ENCODE measurements at places on chromosomes 2 and 18. TPM values are rescaled to one million over a fixed set of nuclear protein-coding genes. Genes with fewer than 3 reads are reported as not detected.

- H3K27ac ChIP-seq = no peak overlapping the region
- peaks cover 6% of the 10 kb centered on the region for H3K4me1 ChIP-seq
- no peak overlapping the region for H3K4me3 ChIP-seq
- H3K27me3 ChIP-seq = no peaks in the 10 kb centered on the region
- no peak for DNase-seq
Observed at GRCh38 chr2:212968284-212969081, 182.9 kb downstream of the IKZF2 start.

DNA sequence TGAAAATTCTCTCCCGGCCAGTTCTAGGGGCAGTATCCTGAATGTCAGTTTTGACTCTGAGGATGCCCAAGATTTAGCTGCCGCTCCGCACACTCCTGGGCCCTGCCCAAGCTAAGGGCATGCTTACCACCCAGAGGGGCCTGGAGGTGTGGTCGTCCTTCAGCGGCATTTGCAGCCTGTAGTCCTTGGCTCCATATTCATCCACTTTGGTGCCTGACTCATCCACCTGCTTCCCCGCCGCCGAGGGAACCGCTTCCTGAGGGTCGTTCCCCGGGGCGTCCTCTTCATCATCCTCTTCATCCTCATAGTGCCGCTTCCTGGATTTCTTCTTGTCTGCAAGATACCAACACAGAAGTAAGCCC is 577 bp downstream of the ERCC3 start:
- H3K27ac ChIP-seq = peak overlapping the region; percentile 99
- peaks cover 21% of the 10 kb centered on the region for H3K4me1 ChIP-seq
- H3K36me3 ChIP-seq = peaks cover 35% of the 10 kb centered on the region
- H3K27me3 ChIP-seq = no peaks in the 10 kb centered on the region
- peak overlapping the region; percentile 100 for H3K4me3 ChIP-seq
- DNase-seq = peak; percentile 8

DNA sequence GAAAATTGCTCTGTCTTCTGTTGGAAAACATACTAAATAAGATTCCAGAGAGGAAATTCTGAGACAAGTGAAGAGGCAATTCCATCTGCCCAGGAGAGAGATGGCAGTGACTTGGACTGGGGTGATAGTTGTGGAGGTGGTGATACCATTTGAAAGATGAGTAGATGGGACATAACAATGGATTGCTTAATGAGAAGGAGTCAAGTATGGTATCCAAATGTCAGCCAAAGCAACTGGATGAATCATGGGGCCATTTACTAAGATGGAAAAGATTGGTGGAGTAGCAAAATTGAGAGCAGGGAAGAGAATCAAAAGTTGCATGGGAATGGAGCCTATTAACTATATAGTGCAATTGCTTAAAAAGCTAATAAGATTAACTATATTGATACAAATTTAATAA is 222.1 kb downstream of the ETAA1 start:
- no peak overlapping the region for H3K27ac ChIP-seq
- no peaks in the 10 kb centered on the region for H3K4me1 ChIP-seq
- no peaks in the 10 kb centered on the region for H3K27me3 ChIP-seq
- no peak overlapping the region for H3K4me3 ChIP-seq
- DNase-seq = no peak

DNA sequence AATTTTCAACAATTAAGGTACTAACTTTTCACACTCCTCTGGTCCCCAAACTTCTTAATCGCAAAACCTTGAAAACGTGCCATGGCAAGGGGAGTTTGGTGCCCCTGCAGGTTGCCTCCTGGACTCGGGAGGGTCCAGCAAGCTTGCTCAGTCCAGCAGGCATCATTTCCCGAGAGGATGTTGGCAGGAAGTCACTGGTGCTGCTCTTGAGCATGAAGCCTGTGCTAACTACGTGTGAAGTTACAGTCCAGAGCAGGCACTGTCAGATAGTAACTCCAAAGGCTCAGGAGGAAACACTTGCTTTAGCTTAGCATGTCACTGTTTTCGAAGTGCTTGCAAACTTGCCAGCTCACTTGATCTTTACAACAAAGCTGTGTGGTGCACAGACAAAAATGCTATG is 215.4 kb downstream of the MYCN start:
- no peaks in the 10 kb centered on the region for H3K36me3 ChIP-seq
- H3K27ac ChIP-seq = no peak overlapping the region
- no peak for DNase-seq
- H3K27me3 ChIP-seq = peaks cover 4% of the 10 kb centered on the region

DNA sequence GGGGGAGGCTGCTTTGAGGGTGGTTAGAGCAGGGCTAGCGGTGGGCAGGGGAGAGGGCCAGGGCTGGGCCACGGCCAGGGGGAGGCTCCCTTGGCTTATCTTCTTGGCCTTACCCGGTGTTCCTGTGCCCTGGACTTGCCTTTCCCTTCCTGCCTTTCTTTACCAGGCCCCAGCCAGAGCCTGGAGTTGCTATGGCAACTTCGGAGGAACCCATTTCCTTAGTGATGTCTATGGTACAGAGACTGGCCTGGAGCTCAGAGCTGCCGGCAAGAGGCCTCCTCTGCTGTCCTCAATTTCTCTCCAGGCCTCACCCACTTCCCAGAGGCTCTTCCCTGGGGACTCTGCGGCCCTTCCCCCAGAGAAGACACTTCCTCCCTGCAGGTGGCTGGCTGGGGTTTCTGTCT is 11.5 kb downstream of the SPEG start:
- H3K27ac ChIP-seq = no peak overlapping the region
- peaks cover 19% of the 10 kb centered on the region for H3K4me1 ChIP-seq
- H3K4me3 ChIP-seq = no peak overlapping the region
- H3K27me3 ChIP-seq = peaks cover 14% of the 10 kb centered on the region
- no peak for DNase-seq

GRCh38 chr2:230414302-230414701 is 1.7 kb upstream of the SP100 start:
- no peaks in the 10 kb centered on the region for H3K27me3 ChIP-seq
- peaks cover 64% of the 10 kb centered on the region for H3K4me1 ChIP-seq
- H3K4me3 ChIP-seq = peak overlapping the region; percentile 55
- peaks cover 17% of the 10 kb centered on the region for H3K36me3 ChIP-seq
- no peak for DNase-seq
- peak overlapping the region; percentile 99 for H3K27ac ChIP-seq

DNA sequence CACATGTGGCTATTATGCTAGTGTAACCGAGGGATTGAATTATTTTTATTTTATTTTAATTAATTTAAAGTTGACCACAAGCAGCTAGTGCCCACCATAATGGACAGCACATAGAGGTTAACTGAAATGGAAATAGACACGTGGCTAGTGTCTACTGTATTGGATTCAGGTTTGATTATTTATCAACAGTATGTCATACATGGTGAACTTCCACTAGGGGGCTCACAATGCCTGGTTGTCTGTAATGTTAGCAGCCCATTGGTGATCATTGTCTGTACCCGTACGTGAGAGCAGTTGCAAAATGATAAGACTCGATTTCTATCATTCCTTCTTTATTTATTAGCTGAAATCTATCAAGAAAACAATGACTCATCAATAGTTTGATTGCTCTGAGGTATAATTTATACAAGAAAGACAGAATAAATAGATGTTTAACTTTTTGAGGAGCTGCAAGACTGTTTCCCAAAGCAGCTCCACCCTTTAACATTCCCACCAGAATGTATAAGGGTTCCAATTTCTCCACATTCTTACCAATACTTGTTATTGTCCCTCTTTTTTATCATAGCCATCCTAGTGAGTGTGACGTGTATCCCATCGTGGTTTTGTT is 76.5 kb downstream of the CYBRD1 start:
- peak; percentile 36 for DNase-seq

The RTP5 gene
- total RNA-seq = 0.20 TPM

GRCh38 chr2:138818556-138818955 is 38.4 kb upstream of the NXPH2 start:
- no peak for DNase-seq
- no peaks in the 10 kb centered on the region for H3K36me3 ChIP-seq
- H3K27ac ChIP-seq = no peak overlapping the region
- no peaks in the 10 kb centered on the region for H3K27me3 ChIP-seq

DNA sequence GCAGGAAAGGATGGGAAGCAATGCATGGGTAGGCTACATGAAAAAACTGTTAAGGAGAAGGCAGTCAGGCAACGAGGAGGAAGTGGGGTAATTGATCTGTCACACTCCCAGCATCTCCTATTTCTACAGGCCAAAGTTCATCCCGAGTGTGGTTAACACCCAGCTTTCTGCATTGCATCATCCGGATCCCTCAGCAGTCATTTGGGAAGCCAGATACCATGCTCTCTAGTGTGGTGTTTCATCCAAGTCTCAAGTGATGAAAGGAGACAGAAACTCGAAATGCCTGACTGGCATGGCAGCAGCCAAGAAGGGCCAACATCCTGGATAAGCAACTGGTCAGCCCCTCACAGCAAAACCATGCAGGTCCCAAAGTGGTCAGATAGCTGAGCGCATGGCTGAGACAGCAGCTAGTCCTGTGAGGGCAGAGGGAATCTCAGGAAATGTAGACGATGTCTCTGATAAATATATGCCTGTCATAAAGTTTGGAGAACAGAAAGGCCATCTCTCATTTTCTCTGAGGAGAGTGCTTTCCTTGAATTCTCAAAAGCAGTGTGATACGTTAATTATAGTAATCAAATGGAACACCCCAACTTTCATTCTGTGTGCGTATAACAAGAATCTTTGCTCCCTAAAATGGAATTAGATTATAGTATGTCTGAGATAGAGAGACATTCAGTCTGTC is 24.8 kb upstream of the HNRNPA3 start:
- no peaks in the 10 kb centered on the region for H3K4me1 ChIP-seq
- H3K4me3 ChIP-seq = no peak overlapping the region
- H3K36me3 ChIP-seq = no peaks in the 10 kb centered on the region
- DNase-seq = no peak
- no peaks in the 10 kb centered on the region for H3K27me3 ChIP-seq

The POTEE gene
- 0.56 TPM for total RNA-seq

The GPR55 gene
- 18.8 TPM for total RNA-seq

- no peaks in the 10 kb centered on the region for H3K36me3 ChIP-seq
- H3K27ac ChIP-seq = no peak overlapping the region
- no peak overlapping the region for H3K4me3 ChIP-seq
- H3K4me1 ChIP-seq = peaks cover 15% of the 10 kb centered on the region
- H3K27me3 ChIP-seq = peaks cover 59% of the 10 kb centered on the region
Observed at GRCh38 chr2:73175663-73176204, 26.6 kb upstream of the NOTO start.

- H3K4me3 ChIP-seq = no peak overlapping the region
- H3K36me3 ChIP-seq = peaks cover 19% of the 10 kb centered on the region
- DNase-seq = no peak
- H3K27me3 ChIP-seq = no peaks in the 10 kb centered on the region
- H3K27ac ChIP-seq = no peak overlapping the region
- no peaks in the 10 kb centered on the region for H3K4me1 ChIP-seq
Observed at GRCh38 chr18:26356045-26356785, 130.0 kb downstream of the TAF4B start.

The HPCAL1 gene
- total RNA-seq = 105 TPM

GRCh38 chr2:206361407-206362045 is 81.8 kb upstream of the ADAM23 start:
- H3K27ac ChIP-seq = no peak overlapping the region
- H3K27me3 ChIP-seq = peaks cover 12% of the 10 kb centered on the region
- H3K4me3 ChIP-seq = no peak overlapping the region
- no peak for DNase-seq
- H3K4me1 ChIP-seq = peaks cover 2% of the 10 kb centered on the region
- H3K36me3 ChIP-seq = no peaks in the 10 kb centered on the region

The LYG2 gene
- not detected for total RNA-seq

DNA sequence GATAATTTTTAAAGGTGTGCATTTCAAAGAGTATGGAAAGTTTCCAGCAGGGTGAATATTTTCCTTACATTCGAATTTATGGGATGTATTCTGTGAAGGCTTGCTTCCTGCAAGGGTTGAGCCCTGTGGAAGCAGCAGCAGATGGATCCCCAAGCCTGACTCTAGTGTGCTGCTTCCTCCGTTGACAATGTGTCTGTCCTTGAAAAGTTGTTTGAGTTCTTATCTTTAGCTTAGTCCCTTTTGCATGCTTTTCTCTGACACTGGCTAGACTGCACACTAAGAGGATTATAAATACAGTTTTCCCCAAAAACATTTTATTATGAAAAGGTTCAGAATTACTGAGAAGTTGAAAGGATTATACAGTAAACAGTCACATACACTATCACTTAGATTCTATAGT is 86.3 kb downstream of the CEP192 start:
- no peak overlapping the region for H3K27ac ChIP-seq
- DNase-seq = no peak
- no peaks in the 10 kb centered on the region for H3K27me3 ChIP-seq
- H3K4me1 ChIP-seq = no peaks in the 10 kb centered on the region
- H3K4me3 ChIP-seq = no peak overlapping the region

- peaks cover 29% of the 10 kb centered on the region for H3K36me3 ChIP-seq
- H3K4me3 ChIP-seq = no peak overlapping the region
- peaks cover 2% of the 10 kb centered on the region for H3K4me1 ChIP-seq
- no peak overlapping the region for H3K27ac ChIP-seq
- no peak for DNase-seq
Observed at GRCh38 chr2:15448250-15448839, 112.8 kb downstream of the NBAS start.

DNA sequence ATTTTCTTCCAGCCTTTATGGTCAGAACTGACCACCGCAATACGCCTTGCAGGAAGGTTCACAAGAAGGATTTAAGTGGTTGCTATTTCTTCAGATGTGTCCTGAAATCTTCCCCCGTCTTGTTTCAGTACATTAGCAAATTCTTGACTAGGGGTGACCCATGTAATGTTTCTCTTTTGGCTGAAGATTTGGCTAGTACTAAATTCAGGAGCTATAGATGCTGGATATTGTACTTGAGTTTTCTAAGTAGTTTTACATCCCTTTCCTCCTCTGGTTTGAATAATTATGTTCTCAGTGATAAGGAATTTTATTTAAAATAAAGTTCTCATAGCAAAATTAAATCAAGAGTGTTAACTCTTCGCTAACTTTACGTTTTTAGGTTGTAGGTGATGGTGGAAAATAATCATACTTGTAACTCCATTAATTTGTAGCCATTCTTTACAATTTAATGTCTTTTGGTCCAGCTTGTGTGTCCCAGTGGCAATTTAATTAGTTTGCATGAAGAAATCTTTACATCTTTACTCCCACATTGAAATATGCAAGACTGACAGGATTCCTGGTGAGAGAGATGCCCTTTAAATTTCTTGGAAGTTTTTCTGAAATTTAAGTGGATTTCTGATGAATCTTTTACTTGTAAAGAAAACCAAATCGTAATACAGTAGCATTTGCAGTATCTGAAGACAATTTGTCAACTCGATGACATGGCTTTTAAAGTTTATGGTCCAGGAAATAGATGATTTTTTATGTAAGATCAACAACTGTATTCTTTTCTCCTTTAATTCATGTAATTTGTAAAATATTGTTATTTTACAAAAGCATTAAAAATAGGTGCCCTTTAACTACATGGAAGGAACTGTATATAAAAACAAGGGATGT is 2.8 kb downstream of the PHLPP1 start:
- DNase-seq = no peak
- H3K36me3 ChIP-seq = peaks cover 5% of the 10 kb centered on the region
- peaks cover 5% of the 10 kb centered on the region for H3K27me3 ChIP-seq
- no peak overlapping the region for H3K27ac ChIP-seq

DNA sequence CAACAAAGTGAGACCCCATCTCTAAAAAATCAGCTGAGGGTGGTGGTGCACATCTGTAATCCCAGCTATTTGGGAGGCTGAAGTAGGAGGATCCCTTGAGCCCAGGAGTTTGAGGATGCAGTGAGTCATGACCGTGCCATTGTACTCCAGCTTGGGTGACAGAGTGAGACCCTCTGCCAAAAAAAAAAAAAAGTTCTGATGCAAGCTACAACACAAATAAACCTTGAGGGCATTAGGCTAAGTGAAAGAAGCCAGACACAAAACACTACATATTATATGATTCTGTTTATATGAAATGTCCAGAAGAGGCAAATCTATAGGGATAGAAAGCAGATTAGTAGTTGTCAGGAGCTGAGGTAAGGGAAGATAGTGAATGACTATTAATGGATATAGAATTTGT is 13.0 kb downstream of the YWHAQ start:
- H3K4me1 ChIP-seq = peaks cover 77% of the 10 kb centered on the region
- peak overlapping the region; percentile 9 for H3K4me3 ChIP-seq
- H3K27ac ChIP-seq = peak overlapping the region; percentile 67

The LINC00305 gene
- not detected for total RNA-seq

The ZRANB3 gene
- total RNA-seq = 15.0 TPM

Measured in activated naive CD8-positive, alpha-beta T cell treated with anti-CD3 and anti-CD28 coated beads for 36 hours (primary cell).